Inflammatory macrophage treated with lipopolysaccharide for 1 hour (primary cell): ENCODE measurements at places on chromosomes 7 and 10.
A peak's percentile ranks its signal among the peaks of the same experiment; 100 is the strongest.

GRCh38 chr10:96188916-96189315 lies 58.8 kb downstream of the ZNF518A start:
- DNase-seq = no peak

DNA sequence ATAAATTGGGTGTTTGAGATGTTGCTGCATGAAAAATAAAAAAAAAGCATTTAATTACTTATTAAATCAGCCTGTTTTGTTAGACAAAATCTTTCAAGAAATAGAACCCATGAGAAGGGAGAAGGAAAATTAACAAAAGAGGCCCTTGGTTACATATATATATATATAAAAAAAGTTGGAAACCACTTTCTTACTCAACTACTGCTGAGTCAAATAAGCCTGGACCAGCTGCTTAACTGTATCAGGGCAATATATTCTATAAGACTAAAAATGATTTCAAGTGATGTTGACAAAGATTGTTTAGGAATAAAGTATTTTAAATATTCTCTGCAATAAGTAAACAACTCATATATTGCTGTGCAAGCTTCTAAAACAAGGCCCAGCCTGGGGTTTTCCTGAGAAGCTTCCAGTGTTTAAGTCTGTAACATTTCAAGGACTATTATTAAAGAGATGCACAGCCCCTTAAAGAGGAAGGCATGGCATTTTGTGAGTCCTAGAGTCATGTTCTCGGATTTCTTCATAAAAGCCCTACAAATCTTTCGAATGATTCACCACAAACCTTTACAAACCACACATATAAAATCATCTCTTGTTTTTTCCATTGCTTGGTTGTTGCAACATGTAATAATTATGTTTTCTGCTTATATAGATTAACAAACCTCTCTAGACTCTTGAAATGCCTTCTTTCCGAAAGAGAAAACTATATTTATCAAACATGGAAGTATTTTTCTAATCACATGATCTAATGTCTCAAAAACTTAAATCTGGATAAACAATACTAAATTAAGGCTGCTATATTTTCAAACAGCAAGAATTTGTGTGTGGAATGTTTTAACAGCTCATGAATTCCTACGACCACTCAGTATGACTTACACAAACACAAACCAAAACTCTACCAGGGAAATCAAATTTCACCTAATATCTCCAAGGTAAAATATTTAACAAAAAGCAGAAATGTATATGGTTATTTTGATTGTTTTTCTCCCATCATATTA lies 14.3 kb downstream of the JAZF1 start:
- DNase-seq = peak; percentile 49

DNA sequence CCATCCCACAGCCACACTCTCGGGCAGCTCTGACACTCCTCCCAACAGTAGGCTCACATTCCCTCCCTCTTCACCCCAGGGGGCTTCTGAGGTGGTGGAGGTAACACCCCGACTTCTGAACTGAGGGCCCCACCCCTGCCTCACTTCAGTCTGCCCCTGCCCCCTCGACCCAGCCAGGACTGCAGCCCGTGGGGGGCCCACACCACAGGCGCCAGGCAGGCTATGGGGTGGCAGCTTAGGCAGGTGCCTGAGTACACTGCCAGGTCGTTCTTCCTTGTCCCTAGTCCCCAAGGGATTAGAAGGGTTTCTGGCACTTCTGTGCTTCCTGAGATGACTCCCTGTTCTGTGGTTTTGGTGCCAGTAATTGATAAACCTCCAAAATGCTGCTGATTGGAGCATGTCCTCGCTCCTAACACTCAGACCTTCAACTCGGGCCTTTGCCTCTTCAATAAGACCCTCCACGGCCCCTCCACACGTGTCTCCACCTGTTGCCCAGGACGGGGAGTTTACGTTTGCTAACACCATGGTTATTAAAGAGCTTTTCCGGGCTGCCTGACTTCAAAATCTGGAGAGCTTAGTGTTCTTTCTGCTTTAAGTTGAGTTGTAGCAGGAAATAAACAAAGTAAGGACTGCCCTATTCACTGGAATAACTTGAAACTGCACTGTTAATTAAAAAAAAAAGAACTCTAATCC lies 23.8 kb upstream of the LARP4B start:
- DNase-seq = no peak

DNA sequence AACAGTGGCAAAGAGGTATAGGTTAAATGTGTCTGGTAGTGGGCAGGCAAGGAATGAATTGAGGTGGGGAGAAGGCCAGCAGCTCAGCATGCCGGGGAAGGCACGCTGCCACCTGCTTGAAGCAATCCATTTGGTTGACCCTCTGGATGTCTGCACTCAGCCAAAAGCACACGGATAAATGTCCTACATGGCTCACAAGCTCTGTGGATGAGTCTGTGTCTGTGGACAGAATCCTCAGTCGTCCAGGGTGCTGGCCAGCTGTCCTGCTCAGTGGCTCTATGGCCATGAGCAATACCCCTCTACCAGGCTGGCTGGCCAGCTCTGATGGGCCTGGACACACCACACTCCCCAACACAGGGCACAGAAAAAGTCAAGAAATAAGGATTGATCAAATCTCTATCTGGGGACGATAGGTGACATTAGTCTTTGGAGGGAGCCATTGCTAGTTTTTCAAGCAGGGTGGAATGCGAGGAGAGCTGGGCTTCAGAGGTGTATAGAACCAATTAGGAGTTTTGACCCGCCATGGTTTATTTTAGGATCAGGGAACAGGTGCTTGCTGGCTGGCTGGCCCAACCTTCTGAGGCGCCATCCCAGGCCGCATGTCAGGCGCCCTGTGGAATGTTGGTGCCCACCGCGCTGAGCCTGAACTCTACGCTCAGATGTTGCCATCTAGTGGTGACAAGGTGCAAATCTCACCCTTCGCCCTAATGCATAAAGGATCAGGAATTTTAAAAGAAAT lies 493.4 kb downstream of the TNS3 start:
- peak; percentile 44 for DNase-seq

- DNase-seq = no peak
Observed at GRCh38 chr7:50393076-50393475, 57.1 kb downstream of the FIGNL1 start.

DNA sequence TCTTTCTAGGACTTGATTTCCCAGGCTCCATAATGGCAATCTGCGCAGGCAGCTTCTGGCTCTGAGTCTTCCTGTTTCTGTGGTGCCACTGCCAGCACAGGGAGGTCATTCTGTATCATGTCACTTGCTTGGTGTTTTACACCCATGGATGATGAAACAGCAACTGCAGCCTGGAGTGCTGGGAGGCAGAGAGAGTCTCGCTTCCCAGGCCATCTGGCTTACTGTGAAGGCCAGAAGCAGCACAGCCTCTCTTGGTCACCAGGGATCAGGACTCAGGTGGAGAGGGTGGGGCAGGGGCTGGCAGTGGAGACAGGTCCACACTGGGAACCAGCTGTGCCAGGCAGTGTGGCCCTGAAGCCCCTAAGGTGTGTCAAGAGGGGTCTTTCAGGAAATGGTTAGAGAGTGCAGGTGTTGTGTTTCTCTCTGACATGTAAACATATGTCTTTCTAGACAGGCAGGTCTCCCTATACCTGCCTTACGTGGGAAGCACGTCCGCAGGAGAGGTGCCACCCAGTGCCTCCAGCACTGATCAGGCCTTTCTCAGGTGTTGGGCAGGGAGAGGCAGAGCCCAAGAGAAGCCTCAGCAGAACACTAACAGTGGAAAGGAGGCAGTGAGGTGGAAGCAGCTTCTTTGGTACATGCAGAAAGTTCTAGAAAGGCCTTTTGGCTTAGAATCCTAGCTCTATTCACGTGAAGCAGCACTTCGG lies 71.4 kb downstream of the INSIG1 start:
- DNase-seq = peak; percentile 42
